ENCODE measurements at places on chromosomes 2 and 18.

DNA sequence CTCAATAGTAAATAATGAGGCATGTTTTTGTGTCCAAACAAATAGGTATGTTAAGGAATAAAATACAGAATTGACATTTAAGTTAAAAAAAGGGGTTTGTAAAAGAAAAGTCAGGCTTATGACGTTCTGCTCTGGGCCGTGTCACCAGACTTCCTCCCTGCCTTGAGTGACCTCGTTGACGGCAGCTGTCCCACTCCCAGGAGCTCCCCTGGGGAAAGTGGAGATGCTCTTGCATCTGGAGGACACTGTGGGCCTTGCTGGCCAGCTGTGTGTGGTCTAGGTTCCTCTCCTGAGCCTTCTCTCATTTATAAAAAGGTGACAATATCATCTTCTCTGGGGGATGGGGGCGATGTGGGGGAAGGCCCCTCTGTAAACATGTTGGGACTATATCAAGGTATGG is 196.2 kb downstream of the CLIP4 start:
- DNase-seq, result no peak

- DNase-seq, result no peak
These were observed 614.5 kb downstream of the IRS1 start for GRCh38 chr2:226184940-226185615.

- no peak for DNase-seq
These were observed 250.3 kb downstream of the NRXN1 start for GRCh38 chr2:50781646-50782045.

GRCh38 chr2:55309446-55309845 is 40.4 kb upstream of the MTIF2 start:
- DNase-seq, result no peak

GRCh38 chr18:577643-578375 is 2.4 kb upstream of the CETN1 start:
- DNase-seq, result no peak

GRCh38 chr2:196555726-196556125 is 83.8 kb upstream of the CCDC150 start:
- DNase-seq, result no peak

DNA sequence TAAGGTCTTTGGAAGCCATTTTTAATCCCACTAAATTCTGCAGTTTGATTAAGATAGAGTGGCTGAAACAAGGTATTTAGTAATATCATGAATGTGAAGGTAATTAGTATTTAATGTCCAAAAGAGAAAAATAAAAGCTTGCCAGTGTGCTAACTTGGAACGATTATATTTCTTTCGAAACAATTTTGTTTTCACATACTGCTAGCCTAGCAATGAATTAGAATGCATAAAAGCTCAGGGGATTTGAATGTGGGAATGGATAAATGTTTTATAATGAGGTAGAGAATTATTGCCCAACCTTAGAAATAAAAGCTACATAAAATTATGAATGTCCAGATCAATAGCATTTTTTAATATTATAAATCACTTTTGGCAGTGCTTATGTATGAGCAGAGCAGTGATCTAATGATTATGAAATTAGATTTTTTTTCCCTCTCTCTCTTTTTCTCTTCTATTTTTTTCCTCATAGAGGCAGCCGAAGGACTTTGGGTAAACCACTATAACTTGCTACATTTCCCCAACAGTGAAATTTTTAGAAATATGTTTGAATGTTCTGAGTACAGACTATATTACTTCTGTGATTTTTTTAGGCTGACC is 75.5 kb downstream of the PLCL1 start:
- DNase-seq, result no peak

- DNase-seq, result no peak
These were observed 52.3 kb downstream of the DIS3L2 start for GRCh38 chr2:232013701-232014353.

GRCh38 chr2:187718092-187718491 is 163.9 kb upstream of the TFPI start:
- DNase-seq, result no peak

- no peak for DNase-seq
These were observed 59.1 kb upstream of the PGAP1 start for GRCh38 chr2:196985511-196986183.

DNA sequence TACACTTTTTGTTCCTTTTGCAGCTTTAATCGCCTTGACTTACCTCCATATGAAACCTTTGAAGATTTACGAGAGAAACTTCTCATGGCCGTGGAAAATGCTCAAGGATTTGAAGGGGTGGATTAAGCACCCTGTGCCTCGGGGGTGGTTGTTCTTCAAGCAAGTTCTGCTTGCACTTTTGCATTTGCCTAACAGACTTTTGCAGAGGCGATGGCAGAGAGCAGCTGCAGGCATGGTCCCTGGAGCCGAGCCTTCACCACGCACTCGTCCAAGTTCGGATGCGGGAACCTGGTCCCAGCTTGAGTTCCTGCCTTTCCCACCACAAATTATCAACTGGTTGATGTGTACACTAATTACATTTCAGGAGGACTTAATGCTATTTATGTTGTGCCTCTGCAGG is 232.7 kb downstream of the ALPK2 start:
- no peak for DNase-seq

- DNase-seq, result no peak
These were observed 92.5 kb downstream of the FHOD3 start for GRCh38 chr18:36389811-36390581.

DNA sequence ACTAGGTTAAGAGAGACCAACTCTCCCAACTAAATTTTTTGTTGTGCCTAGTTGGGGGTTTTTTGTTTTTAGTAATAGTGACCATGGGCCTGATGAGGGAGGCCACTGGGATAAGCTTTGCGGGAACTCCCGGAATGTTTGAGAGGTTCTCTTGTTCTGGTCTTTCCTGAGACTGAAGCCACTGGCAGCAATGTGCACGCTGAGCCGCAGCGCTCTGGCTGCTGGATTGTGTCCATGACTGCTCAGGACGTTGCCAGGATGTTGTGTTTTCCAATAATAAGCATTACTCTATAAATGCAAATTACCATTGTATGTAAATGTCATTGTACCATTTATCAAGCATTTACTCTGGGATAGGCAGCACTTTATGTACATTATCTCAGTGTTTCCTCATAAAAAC is 126.1 kb downstream of the GALNT1 start:
- no peak for DNase-seq

DNA sequence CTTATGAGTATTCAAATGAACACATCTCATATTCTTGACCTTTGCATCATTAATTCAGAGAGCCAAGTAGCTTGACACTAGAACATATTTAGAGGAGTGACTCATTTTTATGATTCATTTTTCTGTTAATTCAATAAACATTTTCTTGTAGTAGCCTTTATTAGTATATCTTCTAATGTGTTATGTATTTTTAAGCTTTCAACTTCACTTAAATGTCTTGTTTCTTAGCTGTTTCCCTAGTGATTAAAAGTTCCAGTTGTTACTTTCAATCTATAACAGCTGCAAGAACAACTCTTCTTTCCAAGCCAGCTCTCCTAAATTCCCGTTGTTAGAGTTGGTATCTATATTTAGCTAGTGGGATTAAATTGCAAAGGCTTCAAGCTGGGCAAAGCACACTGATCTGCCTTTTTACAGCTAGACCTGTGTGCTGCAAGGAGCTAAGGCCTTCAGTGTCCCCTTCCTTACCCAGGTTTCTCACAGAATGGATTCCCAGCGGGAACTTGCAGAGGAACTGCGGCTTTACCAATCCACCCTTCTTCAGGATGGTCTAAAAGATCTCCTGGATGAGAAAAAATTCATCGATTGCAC is at the start of gene KLHL41:
Gene KLHL41 (plus strand): TSS at position 405 of the 588 bp plus-strand sequence. CDS start 77 bp downstream, at position 482.
- no peak for DNase-seq

DNA sequence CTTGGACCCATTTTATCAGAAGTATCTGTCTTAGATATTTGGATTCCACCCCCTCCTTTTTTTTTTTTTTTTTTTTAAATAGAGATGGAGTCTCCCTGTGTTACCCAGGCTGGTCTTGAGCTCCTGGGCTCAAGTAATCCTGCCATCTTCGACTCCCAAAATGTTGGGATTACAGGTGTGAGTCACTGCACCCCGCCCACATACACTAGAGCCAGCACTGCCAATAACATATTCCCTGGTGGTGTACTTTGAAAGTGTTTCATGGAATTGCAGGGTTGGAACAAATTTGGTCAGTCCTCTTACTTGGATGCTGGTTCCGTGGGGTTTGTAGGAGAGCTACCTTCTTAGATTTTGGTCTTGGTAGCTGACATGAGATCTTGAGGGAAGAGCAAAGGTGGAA is 15.0 kb downstream of the PDCL3 start:
- DNase-seq, result no peak

DNA sequence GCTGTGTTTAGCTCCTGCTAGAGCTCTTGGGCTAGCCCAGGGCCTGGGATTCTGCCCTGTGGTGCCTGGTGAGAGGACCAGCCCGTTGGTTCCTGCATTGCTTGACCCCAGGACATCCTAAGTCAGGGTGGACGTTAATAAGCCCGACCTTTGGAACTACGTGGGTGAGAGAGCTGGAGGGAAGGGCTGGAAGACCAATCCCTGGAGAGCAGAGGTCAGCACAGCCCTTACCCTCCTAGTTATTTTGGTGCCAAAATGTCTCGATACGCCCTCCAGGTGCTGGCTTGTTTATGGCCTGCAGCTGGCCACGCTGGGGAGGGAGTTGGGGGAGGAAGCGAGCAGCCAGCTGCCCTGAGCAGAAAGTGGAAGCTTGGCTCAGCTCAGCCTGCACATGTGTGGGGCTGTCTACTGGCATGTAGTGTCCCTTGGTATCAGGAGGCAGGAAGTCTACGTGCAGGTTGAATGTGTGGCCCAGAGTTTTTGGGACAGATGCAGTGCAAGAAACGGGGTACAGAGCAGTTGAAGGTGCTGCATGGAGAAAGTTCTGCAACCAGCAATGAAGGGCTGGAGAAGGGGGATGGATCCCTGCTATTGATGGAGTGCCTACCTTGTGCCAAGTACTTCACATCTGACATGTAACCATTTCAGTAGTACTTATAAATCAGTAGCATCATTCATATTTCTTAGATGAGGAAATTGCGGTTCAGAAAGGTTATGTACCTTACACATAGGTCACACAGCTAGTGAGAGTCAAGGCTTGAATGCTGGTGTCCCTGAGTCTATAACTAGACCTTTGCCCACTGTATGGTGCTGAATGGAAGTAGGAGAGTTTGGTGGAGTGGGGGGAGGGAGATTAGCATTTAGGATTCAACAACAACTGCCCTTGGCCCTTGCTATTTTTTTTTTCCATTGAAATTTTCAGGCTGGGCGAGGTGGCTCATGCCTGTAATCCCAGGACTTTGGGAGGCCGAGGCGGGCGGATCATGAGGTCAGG is 5.0 kb upstream of the DGKD start:
- DNase-seq, result no peak

DNA sequence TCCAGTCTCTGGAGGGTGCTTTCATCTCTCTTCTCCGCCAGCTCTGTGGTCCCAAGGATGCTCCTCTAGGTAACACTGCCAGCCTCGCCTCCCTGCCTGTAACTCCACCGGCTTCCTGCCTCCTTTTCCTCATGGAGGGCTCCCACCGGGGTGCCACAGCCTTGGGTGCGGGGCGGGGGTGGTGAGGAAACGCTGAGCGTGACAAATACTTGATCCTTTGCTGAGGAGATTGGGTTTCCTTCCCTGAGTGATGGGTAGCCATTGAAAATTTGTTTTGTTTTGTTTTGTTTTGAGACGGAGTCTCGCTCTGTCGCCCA is 25.1 kb downstream of the TIMM21 start:
- DNase-seq, result no peak

GRCh38 chr2:150469706-150470274 is 17.7 kb downstream of the RND3 start:
- no peak for DNase-seq

DNA sequence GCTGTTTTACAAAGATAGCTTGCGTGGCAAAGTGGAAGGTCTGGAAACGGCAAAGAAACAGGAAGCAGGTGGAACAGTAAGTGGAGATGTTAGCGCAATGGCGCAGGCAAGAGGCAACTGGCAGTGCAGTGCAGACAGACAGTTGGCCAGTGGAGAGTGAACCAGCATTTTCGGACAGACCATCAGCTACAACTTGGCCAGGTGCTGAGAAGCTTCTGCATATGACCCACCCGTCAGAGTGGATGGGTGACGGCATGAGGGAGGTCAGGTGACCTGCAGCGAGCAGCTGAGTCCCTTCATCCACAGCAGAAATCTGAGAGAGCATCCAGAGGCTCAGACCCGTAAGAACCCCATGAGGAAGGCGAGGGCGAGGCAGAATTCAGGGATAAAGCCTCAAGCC is 33.8 kb downstream of the NPC1 start:
- DNase-seq, result no peak

GRCh38 chr18:76654577-76654976 is 159.5 kb upstream of the ZNF516 start:
- no peak for DNase-seq

DNA sequence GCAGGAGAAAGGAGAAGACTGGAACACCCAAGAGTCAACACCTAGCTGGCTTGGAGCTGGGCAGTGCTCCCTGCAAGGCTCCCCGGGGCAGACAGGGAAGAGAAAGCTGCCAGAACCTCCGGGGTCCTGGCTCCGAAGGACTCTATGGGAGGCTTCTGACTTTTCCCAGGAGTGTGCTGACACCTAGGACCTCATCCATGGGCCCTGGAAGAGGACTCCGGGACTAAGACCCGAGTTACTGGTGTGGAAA is 37.8 kb upstream of the ATP6V1B1 start:
- DNase-seq, result no peak

GRCh38 chr2:238567067-238567855 is 140.5 kb downstream of the ASB1 start:
- DNase-seq, result no peak

DNA sequence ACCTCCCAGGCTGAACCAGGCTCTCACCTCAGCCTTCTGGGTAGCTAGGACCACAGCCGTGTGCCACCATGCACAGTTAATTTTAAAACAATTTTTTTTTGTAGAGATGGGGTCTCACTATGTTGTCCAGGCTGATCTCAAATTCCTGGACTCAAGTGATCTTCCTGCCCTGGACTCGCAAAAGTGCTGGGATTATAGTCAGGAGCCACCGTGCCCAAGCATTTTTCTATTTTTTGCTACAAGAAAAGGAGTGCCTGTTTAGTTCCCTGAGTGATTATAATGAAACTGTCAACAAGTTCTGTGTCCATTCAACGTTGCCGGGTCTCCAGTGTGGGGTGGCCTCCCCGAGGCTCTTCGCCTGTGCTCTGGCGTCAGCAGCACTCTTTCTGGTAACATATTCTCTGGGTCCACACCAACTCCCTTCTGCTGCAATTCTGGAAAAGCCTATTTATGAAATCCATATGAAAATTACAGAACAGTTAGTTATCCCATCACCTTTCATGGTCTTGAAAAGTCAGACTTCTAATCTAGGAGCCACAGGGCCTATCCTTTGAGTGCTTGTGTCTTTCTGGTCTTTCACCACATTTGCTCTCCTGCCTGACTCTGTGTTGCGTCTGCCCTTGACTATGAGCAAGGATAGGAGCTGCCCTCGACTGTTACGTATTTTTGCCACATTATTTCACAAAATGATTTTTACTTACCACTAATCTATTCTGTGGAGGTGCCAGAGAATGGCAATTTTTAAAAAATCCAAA is 172.7 kb downstream of the SOCS6 start:
- DNase-seq, result no peak
